Endothelial cell of coronary artery (primary cell): ENCODE measurements at places on chromosomes 3 and 15. TPM values are rescaled to one million over a fixed set of nuclear protein-coding genes. Genes with fewer than 3 reads are reported as not detected.

Gene GOLGA8O
- 0.09 and 0.19 TPM in 2 replicates for total RNA-seq

Gene GPR62
- total RNA-seq = under 0.01 and 0.09 TPM in 2 replicates

Gene ISG20
- total RNA-seq = 18.7 and 22.4 TPM in 2 replicates

Gene GOLGA6A
- total RNA-seq = not detected in 2 replicates

Gene PLIN1
- 0.09 and 0.18 TPM in 2 replicates for total RNA-seq

Gene GPX1
- 330 and 468 TPM in 2 replicates for total RNA-seq

Gene MELTF
- total RNA-seq = 14.2 and 32.0 TPM in 2 replicates

Gene PIGZ
- total RNA-seq = 2.2 and 2.4 TPM in 2 replicates

Gene SLC28A1
- not detected in 2 replicates for total RNA-seq

Gene SLC2A2
- not detected in 2 replicates for total RNA-seq

Gene ADAMTS17
- total RNA-seq = 0.36 and 0.75 TPM in 2 replicates

Gene TGM4
- total RNA-seq = 0.09 TPM in 2 replicates

Gene CPNE9
- total RNA-seq = not detected in 2 replicates

Gene ATP8B4
- total RNA-seq = under 0.01 TPM in 1 of 2 replicates, not detected in the other

Gene APBA2
- 42.6 and 48.3 TPM in 2 replicates for total RNA-seq

Gene UPK1B
- total RNA-seq = 1.0 TPM in 1 of 2 replicates, not detected in the other

Gene SYNM
- total RNA-seq = 4.6 and 5.3 TPM in 2 replicates

Gene LRRC49
- total RNA-seq = 4.3 and 6.3 TPM in 2 replicates

Gene ACAN
- not detected in 2 replicates for total RNA-seq

Gene FEZF2
- total RNA-seq = not detected in 2 replicates

Gene LMAN1L
- not detected in 2 replicates for total RNA-seq

Gene PIGX
- 12.7 and 14.2 TPM in 2 replicates for total RNA-seq

Gene PLSCR4
- total RNA-seq = 34.5 and 94.1 TPM in 2 replicates

Gene CKMT1B
- not detected in 2 replicates for total RNA-seq

Gene TSC22D2
- 7.5 and 10.8 TPM in 2 replicates for total RNA-seq

Gene SPATA12
- total RNA-seq = 0.09 and 0.18 TPM in 2 replicates

Gene PRICKLE2
- 5.9 and 14.8 TPM in 2 replicates for total RNA-seq

Gene SLC22A14
- total RNA-seq = 0.09 TPM in 2 replicates
